ENCODE measurements at places on chromosomes 6 and 20.

DNA sequence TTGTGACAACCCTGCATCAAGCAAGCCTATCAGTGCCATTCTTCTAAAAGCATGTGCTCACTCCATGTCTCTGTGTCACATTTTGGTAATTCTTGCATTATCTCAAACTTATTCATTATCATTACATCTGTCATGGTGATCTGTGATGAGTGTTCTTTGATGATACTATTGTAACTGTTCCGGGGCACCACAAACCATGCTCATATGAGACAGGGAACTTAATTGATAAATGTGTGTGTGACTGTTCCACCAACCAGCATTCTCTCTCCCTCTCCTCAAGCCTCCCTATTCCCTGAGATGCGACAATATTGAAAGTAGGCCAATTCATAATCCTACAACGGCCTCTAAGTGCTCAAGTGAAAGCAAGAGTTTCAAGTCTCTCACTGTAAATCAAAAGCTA lies 4.0 kb downstream of the HUS1B start:
- DNase-seq = no peak

- DNase-seq = no peak
These were observed 105.4 kb downstream of the PERP start for GRCh38 chr6:138001750-138002349.

DNA sequence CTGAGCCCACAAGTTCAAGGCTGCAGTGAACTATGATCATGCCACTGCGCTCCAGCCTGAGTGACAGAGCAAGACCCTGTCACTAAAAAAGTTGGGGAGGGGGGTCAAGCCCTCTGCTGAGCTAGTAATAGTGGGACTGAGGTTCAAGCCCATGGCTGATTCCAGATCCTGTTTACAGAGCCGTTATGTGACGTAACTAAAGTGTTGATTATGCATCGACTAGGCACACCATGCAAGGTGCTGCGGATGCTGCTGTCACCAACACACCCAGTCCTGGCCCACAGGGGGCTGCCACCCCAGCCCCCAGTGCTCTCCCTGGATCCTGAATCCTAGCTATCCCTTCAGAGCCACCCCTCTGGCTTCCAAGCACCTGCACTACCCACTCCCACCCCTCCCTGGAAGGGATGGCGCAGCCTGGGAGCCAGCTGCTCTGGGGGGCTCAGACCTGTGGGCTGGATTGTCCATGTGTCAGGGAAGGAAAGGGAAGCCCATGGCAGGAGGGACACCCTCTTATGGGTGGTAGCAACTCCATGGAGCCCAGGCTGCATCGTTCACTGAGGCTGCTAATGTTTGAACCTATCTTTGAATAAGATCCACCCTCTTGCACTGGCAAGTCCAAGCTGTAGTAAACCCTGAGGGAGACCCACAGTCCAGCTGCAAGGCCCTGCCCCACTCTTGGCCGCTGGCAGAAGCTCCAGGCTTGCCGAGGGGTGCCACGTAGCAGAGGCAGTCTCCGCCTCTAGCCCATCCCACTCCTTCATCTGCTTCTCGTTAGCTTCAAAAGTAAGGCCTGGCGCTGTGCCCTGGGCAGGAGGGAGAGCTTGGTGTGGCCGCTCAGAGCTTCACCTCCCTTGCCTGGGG lies 95.0 kb downstream of the SNX5 start:
- no peak for DNase-seq

GRCh38 chr6:34714663-34715062 lies 18.1 kb upstream of the ILRUN start:
- DNase-seq = no peak

DNA sequence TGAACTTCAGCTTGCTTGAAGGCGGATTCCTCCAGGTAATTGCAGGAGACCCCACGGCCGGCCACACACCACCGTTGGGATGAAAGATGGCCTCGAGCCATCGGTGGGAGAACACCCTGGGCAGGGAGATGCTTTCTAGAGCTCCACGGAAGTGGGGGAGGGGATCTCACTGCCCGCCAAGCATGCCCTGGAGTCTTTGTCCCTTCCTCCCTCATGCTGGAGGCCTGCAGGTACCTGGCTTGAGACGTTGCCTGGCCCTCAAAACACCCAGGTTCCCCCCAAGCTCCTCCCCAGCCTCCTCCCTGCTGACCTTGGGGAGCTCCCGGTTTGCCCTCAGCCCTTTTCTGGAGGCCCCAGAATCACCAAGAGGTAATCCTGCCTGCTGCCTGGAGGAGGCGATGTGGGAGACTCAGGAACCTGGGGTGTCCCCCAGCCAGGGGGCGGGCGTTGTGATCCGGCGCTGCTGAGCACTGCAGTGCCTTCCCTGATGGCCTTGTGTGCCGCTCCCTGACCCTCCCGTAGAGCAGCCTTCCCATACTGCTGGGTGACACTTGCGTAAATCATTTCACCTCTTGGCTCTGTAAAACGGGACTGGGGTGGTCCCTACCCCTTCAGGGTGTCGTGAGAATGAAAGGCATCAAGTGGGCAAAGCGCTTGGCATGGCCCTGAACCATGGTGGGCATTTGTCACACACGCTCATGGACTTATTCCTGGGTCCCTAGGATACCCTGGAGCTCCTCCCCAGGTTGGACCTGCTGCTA lies 91.4 kb downstream of the CEBPB start:
- no peak for DNase-seq

DNA sequence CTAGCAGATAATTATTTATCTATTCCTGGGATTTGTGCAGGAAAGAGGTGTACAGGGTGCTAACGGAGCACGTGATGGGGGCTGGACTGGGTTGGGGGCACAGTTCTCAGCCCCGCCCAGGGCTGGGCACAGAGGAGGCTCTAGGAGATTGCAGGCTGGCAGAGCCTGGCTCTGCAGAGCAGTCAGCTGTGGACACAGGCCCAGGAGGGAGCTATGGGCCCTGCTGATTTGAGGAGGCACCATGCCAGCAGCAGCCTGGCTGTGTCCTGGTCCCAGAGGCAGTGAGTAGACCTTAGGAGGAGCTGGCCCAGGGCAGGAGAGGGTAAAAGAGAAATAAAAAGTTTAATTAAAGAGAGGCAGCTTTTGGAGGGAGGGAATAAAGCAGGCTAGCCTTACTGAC lies 19.3 kb downstream of the MAFB start:
- no peak for DNase-seq

Measured in esophagus muscularis mucosa (tissue), 4 donors.